ENCODE measurements at places on chromosomes 16 and 17.

DNA sequence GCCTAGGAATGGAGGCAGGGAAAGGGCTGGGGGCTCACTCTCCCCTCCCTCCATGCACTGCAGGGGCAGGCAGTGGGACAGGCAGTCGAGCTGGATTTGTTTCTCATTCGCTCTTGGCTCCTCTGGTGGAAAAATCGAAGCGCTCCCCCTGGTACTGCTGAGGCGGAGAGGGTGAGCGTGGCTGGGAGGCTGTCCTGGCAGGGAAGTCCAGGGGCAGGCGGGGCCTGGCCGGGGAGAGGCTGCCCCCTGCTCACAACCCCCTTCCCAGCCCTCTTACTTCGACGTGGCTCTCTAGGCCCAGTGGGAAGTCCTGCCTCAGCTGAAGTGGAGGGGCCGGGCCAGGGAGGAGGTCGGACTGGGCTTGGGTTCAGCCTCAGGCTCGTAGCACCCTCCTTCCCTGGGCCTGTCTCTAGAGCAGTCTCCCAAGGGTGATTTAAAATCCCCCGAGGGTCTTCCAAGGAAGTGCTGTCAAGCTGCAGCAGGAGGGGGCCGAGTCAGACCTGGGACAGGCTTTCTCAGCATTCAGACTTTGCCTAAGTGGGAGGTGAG, 16.5 kb upstream of the TMEM92 start:
- DNase-seq: no peak

GRCh38 chr17:19673623-19674022, 25.1 kb downstream of the ALDH3A2 start:
- no peak for DNase-seq

DNA sequence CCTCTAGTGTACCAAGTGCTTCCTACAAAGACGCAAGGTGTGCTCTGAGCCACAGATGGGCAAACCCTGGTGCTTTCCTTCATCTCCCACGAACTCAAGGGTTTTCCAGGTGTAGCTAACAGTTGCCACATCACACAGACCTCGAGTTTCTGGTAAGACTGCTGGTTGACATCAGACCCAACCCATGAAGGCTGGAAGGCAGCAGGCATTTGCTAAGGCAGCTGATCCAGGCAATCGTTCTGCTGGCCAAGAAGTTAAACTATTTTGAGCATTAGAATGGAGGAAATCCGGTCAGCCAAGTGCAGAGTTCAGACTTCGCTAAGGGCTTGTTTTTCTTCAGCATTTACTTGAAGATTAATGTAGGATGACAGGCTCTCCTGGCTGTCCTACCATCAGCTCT, 11.5 kb downstream of the HAS3 start:
- no peak for DNase-seq

- DNase-seq: no peak
Measured at GRCh38 chr16:31077592-31078396, 3.6 kb downstream of the ZNF646 start.

- DNase-seq: no peak
Measured at GRCh38 chr17:69960755-69961154, 114.3 kb upstream of the KCNJ16 start.

Data from RKO (cell line).